IMR-90 (cell line): ENCODE measurements at places on chromosomes 7 and 10. TPM values are rescaled to one million over a fixed set of nuclear protein-coding genes. Genes with fewer than 3 reads are reported as not detected.

The MICALL2 gene
- total RNA-seq = 6.1 and 6.6 TPM in 2 replicates

The IFIT1B gene
- total RNA-seq = not detected in 2 replicates

The SFRP4 gene
- not detected in 2 replicates for total RNA-seq

The SPDYE11 gene
- not detected in 2 replicates for total RNA-seq

The ZDHHC4 gene
- total RNA-seq = 40.0 and 58.3 TPM in 2 replicates

The ZP3 gene
- 0.54 and 0.83 TPM in 2 replicates for total RNA-seq

The VWC2 gene
- total RNA-seq = not detected in 2 replicates

The SPDYE2B gene
- total RNA-seq = not detected in 2 replicates

The PTF1A gene
- not detected in 2 replicates for total RNA-seq

The PTPRZ1 gene
- total RNA-seq = not detected in 2 replicates

The GBX1 gene
- total RNA-seq = not detected in 2 replicates

The PRLHR gene
- total RNA-seq = not detected in 2 replicates

DNA sequence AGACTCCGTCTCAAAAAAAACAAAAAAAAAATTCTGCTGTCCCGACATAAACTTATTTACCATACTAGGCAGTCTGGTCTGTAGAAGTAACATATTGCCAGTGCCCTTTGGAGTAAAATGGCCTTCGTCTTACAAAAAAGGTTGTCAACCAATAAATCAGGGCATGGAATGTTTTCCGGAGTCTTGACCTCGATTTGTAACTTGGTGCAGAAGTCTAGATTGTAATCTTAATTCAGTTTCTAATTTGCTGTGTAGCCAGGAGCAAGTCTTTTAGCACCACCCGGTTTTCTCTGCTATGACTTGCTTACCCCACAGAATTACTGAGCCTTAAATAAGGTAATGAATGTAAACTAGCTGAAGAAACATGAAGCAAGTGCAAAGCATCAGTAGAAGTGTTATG lies 23.2 kb downstream of the UBN2 start:
- no peak for DNase-seq

DNA sequence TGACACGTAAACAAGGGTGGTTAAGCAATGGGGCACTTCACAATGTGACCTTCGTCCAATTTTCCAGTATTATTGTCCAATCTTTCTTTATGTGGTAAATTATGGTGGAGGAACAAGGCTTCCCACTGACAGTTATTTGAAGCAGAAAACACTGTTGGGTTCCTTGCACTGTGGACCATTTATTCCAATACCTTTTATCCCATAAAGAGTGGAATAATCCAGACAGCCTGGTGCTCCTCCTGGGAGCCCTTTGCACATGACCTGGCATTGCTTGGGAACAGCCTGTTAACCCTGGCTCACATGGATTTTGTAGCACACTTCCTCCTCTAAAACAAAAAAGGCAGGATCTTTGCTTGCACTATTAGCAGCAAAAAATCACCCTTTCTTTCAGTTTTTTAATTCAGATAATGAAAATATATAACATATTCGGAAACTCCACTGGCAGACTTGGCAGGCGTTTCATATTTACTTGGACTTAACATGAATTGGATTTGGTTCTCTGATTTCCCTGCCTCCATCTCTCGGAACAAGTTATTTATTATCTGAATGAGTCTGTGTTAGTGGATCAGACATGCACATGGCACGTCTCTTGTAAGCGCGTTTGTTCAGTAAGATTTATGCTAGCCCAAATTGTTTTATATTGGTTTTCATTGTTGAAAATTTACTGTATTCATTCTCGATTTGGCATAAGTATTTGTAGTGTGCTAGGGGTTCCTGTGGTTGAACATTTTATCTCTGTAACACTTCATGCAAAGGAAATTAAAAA lies 59.3 kb downstream of the BMPER start:
- DNase-seq = no peak

- DNase-seq = no peak
Observed at GRCh38 chr10:117222976-117223692, 17.8 kb upstream of the SLC18A2 start.

- no peak for DNase-seq
Observed at GRCh38 chr7:29278337-29279069, 83.9 kb downstream of the CHN2 start.

- DNase-seq = no peak
Observed at GRCh38 chr7:81641873-81642272, 128.0 kb downstream of the HGF start.

GRCh38 chr7:102967798-102968197 lies 55.0 kb downstream of the LRRC17 start:
- DNase-seq = peak; percentile 77

DNA sequence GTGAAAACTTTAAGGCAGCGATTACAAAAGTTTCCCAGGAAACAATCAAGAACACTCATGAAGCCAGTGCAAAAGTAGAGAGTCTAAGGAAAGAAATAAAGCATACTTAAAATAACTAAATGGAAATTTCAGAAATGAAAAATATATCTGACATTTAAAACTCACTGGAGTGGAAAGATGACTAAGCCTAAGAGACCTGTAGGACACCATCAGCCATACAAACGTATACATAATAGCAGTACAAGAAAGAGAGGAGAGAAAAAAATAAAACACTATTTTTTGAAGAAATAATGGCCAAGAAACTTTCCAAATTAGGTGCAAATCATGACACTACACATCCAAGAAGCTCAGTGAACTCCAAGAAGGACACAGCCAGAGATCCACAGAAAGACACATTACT lies 5.4 kb upstream of the AKR1D1 start:
- DNase-seq = no peak

DNA sequence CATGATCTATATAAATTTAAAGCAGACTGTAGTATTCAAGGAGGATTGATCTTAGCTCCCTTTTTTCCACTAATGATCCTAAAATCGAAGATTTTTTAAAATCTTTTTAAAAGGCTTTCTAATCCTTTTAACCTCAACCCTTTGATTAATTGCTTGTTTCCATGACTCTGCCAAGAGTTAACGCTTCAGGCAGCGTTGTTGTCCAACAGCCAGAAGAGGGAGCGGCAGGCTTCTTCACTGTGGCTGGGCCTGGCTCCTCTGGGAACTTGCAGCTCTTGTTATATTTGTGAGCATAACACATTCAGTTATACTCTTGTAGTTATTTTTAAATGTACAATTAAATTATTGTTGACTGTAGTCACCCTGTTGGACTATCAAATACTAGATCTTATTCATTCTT lies 26.3 kb downstream of the CRCP start:
- DNase-seq = peak; percentile 84

GRCh38 chr7:159017741-159018140 lies 126.9 kb downstream of the VIPR2 start:
- no peak for DNase-seq

DNA sequence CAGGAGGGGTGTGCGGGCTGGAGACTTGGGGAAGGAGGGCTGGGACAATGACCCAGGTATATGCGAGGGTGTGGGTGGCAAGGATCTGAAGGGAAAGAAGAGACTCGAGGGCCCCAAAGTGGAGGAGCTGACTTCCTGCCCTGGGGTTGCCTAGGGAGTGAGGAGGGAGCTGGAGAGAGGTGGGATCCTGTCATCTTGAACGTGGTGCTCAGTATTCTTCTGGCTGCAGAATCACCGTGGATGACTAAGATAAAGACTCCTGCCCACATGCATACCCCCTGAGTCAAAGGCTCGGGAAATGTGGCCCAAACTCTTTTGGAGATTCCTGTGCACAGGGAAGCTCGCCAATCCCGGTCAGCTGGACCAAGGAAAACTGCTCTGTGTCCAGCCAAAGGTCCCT lies 31.2 kb downstream of the COL17A1 start:
- DNase-seq = peak; percentile 77

GRCh38 chr10:104104418-104104817 lies 17.6 kb upstream of the SFR1 start:
- DNase-seq = no peak

DNA sequence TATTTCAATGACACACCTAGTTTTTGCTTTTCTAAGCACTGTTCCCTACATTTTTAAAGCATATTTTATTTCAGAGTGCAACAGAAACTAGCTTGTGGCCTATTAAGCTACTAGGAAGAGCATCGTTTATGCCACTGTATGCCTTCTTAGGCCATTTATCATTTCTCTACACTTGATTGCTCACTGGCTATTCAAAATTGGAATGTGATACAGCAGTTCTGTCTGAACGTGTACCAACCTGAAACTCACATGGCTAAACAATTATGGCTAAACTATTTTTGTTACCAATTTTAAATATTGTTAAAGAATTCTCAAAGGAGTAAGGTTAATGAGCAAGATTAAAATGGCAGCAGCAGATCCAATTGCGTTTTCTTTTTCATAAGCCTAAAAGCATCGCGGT lies 105.2 kb downstream of the GSAP start:
- DNase-seq = no peak

- DNase-seq = peak; percentile 33
Observed at GRCh38 chr10:96271016-96271815, at the start of gene BLNK. BLNK (minus strand) TSS chr10:96271569; CDS start chr10:96271398, 171 bp downstream.

DNA sequence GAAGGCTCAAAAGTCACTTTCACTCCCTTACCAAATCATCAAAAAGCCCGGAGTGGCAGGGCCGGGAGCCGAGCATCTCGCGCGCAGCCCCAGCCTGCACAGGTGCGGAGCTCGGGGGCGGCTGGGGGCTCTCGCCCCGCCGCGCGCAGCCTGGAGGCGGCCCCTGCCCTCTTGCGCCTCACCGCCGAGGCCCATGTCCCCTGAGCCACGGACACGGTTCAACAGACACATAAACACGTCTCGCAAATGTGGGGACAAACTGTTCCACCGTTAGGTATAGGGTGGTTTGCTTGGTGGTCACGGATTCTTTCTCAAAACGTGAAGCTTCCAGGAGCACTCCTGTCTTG lies 700 bp downstream of the GSAP start:
- no peak for DNase-seq

- DNase-seq = no peak
Observed at GRCh38 chr10:54622017-54622416, 179.0 kb downstream of the PCDH15 start.

DNA sequence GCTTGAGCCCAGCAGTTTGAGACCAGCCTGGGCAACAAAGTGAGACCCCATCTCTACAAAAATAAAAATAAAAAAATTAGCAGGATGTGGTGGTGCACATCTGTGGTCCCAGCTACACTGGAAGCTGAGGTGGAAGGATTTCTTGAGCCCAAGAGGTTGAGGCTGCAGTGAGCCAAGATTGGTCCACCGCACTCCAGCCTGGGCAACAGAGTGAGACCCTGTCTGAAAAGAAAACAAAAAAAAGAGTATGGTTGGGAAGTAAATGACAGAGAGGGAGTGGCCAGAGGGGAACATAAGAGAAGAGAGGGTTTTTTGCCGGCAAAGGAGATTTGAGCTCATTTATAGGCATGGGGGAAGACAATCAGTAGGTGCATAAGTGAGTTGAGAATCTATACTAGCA lies 19.7 kb downstream of the PLXDC2 start:
- DNase-seq = no peak

- no peak for DNase-seq
Observed at GRCh38 chr7:50331564-50332208, 27.2 kb downstream of the IKZF1 start.

DNA sequence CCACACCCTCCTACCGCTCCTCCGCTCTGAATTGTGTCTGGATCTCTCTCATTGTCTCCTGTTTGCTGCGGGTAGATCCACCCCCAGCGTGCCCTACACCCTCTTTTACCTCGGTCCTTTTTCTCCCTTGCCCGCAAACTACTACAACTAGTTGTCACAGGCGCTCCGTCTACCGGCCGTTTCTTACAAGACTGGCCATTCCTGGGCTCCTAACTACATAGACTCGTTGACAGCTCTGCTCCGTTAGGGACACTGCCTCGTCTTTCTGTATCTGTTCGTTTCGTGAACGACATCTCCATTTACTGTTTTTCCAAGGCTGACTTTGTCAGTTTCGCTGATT lies 786 bp downstream of the TAF3 start:
- DNase-seq = peak; percentile 45

DNA sequence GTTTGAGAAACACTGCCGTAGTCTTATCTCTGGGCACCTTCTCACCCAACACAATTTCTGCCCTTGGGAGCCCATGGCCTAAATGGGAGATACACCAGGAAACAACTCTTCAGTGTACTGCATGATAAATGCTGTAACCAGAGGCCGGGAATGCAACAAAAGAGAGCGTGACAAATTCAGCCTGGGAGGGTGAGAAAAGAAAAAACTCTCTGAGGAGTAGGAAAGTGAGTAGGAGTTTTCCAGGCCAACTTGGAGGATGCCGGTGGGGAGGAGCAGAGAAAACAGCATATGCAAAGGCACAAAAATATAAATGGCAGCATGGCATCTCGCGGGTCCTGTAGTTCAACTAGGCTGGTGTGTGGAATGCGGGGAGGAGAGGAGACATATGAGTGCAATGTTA lies 624.5 kb downstream of the PARD3 start:
- DNase-seq = no peak

GRCh38 chr7:51785171-51785570 lies 468.6 kb upstream of the COBL start:
- no peak for DNase-seq

- no peak for DNase-seq
Observed at GRCh38 chr10:29947701-29948060, 111.7 kb downstream of the JCAD start.

- DNase-seq = peak; percentile 49
Observed at GRCh38 chr7:151361193-151361959, 19.8 kb downstream of the NUB1 start.

- peak; percentile 52 for DNase-seq
Observed at GRCh38 chr7:128425850-128426249, 16.1 kb upstream of the IMPDH1 start.

DNA sequence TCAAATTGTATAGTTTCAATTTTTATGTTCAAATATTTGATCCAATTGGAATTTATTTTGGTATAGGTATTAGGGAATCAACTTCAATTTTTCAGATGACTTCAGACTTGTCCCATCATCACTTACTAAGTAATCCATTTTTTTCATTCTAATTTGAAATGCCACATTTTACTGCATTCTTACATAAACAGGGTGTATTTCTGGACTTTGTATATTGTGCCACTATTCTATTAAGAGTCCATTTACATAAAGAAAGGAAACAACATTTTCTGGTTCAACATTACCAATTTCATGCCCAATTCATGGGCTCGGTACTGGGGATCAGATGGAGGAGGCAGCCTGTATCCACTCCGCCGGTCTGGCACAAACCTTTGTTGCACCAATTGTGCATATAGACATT lies 15.8 kb downstream of the ECD start:
- no peak for DNase-seq

GRCh38 chr7:41189866-41190265 lies 513.0 kb downstream of the INHBA start:
- peak; percentile 97 for DNase-seq

DNA sequence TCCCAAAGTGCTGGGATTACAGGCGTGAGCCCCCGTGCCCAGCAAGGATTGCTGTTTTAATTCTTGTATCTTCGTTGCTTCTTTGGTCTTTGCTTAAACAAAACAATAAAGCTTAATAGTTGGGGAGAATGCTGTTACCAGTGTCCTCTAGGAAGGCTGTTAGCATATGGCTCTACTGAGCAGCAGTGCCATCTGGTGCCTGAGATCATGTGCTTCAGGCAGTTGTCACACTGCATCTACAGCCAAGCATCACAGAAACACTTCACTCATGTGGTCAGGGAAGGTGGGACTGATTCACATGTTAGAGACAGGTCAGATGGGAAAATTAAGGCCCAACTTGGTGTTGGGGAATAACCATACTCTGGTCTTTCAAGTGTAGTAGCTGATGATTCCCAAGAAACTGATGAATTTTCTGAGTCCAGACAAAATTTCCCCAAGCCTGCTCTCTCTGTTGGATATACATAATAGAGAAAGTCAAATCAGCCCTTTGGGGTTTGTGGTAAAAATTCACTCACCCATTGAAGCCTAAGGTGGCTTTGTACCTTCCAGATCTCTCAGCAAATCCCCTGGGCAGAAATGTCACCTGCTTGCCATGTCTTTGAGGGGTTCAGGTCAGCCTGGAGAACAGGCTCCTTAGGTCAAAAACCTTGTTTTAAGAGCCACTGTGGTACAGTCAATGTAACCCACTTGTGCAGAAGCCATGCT lies 28.4 kb downstream of the UBE2D4 start:
- peak; percentile 75 for DNase-seq

GRCh38 chr7:18103436-18104218 lies 76.0 kb upstream of the PRPS1L1 start:
- no peak for DNase-seq
